ENCODE measurements at places on chromosomes 2 and 18.

GRCh38 chr2:25806941-25807340 lies 71.3 kb downstream of the ASXL2 start:
- no peak for DNase-seq

GRCh38 chr2:120257522-120257921 lies 4.9 kb downstream of the RALB start:
- DNase-seq, result no peak

GRCh38 chr2:218736531-218736930 lies 25.9 kb downstream of the TTLL4 start:
- DNase-seq, result no peak

GRCh38 chr2:637804-638203 lies 39.4 kb downstream of the TMEM18 start:
- DNase-seq, result no peak

DNA sequence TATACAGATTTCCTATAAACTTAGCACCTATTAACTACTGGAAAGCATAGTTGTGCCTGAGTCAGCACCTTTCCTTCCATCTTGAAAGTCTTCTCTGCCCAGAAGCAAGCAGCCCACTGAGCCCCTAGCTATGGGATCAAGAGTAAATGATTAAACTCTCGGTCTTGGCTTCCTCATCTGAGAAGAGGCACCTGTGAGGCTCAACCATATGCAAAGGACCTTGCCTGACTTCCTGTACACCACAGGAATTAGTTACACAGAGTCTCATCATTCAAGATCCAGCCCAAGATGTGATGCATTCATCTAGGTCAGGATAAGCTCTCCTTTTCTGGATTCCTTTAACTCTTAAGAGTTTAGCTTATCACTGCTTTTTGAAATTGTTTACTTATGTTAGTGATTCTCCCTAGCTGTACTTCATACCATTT lies 96.0 kb downstream of the CDH2 start:
- DNase-seq, result no peak

DNA sequence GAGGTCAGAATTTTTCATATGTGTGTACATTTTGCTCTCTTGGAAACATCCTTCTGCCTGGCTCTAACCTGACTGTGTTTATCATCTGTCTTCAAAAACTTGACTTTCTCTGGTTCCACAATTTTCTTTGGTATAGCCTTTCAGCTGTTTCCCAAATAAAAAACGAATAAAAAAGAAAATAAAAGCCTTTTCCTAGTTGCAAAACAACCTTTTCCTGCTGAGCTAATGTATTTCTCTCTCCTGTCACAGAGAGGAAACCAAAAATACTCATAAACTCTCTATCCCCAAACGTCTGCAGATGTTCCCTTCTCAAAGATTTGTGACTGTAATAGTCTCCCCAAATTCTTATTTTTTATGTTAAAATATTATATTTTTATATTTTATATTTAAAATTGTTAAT lies 505.3 kb upstream of the SLC39A10 start:
- DNase-seq, result no peak

DNA sequence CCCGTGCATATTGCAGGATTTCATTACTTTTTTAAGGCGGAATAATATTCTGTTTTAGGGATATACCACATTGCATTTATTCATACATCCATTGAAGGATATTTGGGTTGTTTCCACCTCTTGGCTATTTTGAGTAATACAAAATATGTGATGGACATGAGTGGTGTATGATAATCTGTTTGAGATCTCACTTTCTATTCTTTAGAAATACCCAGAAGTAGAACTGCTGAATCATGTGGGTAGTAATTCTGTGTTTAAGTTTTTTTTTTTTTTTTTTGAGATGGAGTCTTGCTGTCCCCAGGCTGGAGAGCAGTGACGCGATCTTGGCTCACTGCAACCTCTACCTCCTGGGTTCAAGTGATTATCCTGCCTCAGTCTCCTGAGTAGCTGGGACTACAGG lies 201.4 kb downstream of the NYAP2 start:
- DNase-seq, result no peak

DNA sequence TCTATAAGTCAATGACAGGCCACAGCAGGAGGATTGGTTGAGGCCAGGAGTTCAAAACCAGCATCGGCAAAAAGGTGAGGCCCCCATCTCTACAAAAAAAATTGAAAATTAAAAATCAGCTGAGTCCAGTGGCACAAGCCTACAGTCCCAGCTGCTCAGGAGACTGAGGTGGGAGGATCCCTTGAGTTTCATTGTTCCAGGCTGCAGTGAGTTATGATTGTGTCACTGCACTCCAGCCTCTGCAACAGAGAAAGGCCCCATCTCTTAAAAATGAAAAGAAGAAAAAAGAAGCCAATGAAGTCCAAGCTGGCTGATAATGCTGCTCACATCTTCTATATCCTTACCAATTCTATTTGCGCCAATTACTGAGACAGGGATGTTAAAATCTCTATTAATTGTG lies 39.1 kb downstream of the MRPS5 start:
- DNase-seq, result no peak

- no peak for DNase-seq
These were observed 61.3 kb downstream of the MGAT4A start for GRCh38 chr2:98669675-98670074.

DNA sequence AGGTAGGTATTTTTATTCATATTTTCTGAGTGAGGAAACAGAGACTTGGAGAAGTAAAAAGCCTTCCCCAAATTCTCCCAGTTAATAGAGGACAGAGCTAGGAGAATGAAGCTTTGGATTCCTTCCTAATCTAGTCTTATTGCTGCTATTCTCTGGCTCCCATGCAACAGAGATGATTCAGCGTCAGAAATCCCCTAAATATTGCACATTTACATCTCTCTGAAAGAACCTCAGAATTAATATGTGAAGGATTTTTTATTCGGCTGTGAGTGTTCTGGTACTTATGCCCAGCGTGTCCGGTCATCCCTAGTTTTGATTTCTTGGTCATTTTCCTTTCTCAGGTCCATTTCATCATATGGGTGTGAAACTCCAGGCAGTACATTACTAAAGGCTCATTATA lies 91.2 kb upstream of the SESTD1 start:
- DNase-seq, result no peak

DNA sequence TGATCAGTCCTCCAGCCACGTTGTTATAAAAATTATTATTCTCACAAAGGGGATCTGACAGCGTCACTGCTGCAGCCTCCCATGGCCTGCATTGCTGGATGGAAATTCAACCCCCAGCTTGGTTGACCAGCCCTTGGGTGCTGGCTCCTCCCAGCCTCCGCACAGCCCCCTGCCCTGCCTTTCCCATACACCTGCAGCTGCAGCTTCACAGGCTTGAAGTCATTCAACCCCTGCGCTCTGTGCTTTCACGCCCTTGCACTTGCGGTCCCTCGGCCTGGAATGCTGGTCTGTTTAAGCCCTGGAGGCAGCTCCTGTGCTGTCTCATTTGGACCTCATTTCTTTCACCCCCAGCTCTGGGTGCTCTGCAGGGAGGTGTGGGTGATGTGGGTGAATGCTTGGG lies 860 bp upstream of the CD8A start:
- DNase-seq, result no peak

DNA sequence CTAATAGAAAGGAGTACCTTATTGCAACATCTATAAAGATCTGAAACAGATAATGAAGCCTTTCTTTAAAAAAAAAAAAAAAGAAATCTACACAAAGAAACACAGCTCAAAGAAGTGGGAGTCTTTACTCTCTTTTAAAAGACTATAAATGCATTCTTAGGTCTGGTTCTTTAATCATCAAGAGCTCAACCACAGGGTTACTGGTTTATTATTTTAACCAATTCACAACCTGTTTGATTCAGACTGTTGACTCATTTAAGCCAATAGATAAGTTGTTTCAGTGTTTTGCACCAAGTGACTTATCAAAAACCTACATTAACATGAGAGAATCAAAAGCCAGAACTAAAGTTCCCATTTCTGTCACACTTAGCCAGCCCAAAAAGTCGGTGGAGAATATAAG lies 93.1 kb downstream of the TCF4 start:
- no peak for DNase-seq

DNA sequence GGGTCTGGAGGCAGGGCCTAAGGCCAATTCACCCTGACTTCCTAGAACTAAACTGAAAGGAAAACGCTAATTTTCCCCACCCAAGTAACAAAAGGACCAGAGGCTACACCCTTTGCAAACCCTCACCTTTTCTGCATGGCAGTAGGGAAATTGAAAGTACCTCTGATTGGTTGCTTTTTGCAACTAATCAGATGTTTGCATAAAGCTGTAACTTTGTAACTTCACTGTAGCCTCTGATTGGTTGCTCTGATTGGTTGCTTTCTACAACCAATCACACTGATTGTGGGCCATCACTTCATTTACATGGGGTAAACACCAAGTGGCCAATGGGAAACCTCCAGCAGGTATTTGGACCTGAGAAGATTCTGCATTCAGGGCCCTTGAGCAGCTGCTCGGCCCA lies 20.8 kb downstream of the EIPR1 start:
- DNase-seq, result no peak

GRCh38 chr2:236177604-236177966 lies 9.4 kb upstream of the GBX2 start:
- DNase-seq, result no peak

GRCh38 chr2:47724221-47724981 lies 58.5 kb upstream of the MSH6 start:
- no peak for DNase-seq

DNA sequence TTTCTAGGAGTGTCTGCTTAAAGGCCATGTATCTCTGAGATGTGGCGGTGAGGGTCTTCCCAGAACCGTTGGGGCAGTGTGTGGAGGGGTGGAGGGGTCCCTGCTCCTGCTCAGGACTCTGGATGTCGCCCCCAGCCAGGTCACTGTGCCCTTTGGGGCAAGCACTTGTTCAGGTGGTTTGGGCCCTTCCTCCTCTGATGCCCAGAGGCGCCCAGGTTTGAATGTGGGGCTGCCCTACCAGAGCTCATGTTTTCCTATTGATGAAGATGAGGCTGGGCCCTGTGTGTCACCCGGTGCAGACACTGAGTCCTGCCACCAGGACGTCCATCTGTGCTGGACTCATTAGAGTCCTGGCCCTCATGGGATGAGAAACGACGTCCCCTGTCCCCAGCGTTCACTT lies 14.3 kb upstream of the PER2 start:
- DNase-seq, result no peak
